Bladder microvascular endothelial cell (primary cell): ENCODE measurements at places on chromosomes 7 and 10. TPM values are rescaled to one million over a fixed set of nuclear protein-coding genes. Genes with fewer than 3 reads are reported as not detected.

RBP4 gene
- not detected in 2 replicates for total RNA-seq

OPALIN gene
- not detected in 2 replicates for total RNA-seq

MNX1 gene
- not detected in 2 replicates for total RNA-seq

DDC gene
- total RNA-seq, result not detected in 2 replicates

EN2 gene
- total RNA-seq, result not detected in 2 replicates

LRRC61 gene
- total RNA-seq, result 0.16 and 3.1 TPM in 2 replicates

FAM13C gene
- total RNA-seq, result 3.1 and 10.2 TPM in 2 replicates

INMT gene
- total RNA-seq, result 0.16 and 0.19 TPM in 2 replicates

PRKG1 gene
- total RNA-seq, result 0.32 and 10.1 TPM in 2 replicates

KIF11 gene
- 14.5 and 17.6 TPM in 2 replicates for total RNA-seq

TMEM213 gene
- not detected in 2 replicates for total RNA-seq

H2BK1 gene
- total RNA-seq, result not detected in 2 replicates

ASIC3 gene
- total RNA-seq, result 0.16 and 0.44 TPM in 2 replicates

ITPRID1 gene
- total RNA-seq, result not detected in 2 replicates

CARD11 gene
- 0.32 and 6.5 TPM in 2 replicates for total RNA-seq

PLPP4 gene
- total RNA-seq, result 0.16 and 0.38 TPM in 2 replicates

PFKFB3 gene
- 8.3 and 29.1 TPM in 2 replicates for total RNA-seq

CALD1 gene
- 135 and 315 TPM in 2 replicates for total RNA-seq

PRPS1L1 gene
- total RNA-seq, result not detected in 2 replicates

LCOR gene
- 10.2 and 23.9 TPM in 2 replicates for total RNA-seq

MEIG1 gene
- total RNA-seq, result not detected in 2 replicates

TAS2R41 gene
- not detected in 2 replicates for total RNA-seq

FAM241B gene
- 0.88 TPM in 1 of 2 replicates, not detected in the other for total RNA-seq

POM121L12 gene
- total RNA-seq, result not detected in 2 replicates

MALRD1 gene
- total RNA-seq, result not detected in 2 replicates

OGDH gene
- 31.7 and 65.6 TPM in 2 replicates for total RNA-seq

TIAL1 gene
- 13.6 and 49.8 TPM in 2 replicates for total RNA-seq

LAMB1 gene
- 419 and 918 TPM in 2 replicates for total RNA-seq

EPHA1 gene
- total RNA-seq, result not detected in 2 replicates

SLC18A3 gene
- not detected in 2 replicates for total RNA-seq

CYP2C19 gene
- 0.06 TPM in 1 of 2 replicates, not detected in the other for total RNA-seq

RBAK gene
- 3.9 and 8.1 TPM in 2 replicates for total RNA-seq

UPK3BL2 gene
- total RNA-seq, result 1.1 and 17.9 TPM in 2 replicates

LRRC18 gene
- not detected in 2 replicates for total RNA-seq

ETV1 gene
- 2.6 and 4.5 TPM in 2 replicates for total RNA-seq

LRIT1 gene
- not detected in 2 replicates for total RNA-seq

PHTF2 gene
- total RNA-seq, result 7.0 and 12.1 TPM in 2 replicates

ASB10 gene
- total RNA-seq, result not detected in 2 replicates

SFTPA1 gene
- not detected in 2 replicates for total RNA-seq

SUPV3L1 gene
- 18.1 and 30.3 TPM in 2 replicates for total RNA-seq

DNAH11 gene
- 0.31 and 0.65 TPM in 2 replicates for total RNA-seq

SMO gene
- total RNA-seq, result 0.49 and 8.4 TPM in 2 replicates

ARL3 gene
- 3.2 and 3.7 TPM in 2 replicates for total RNA-seq

SLC39A12 gene
- total RNA-seq, result not detected in 2 replicates
